ENCODE measurements at places on chromosomes 6 and 20. TPM values are rescaled to one million over a fixed set of nuclear protein-coding genes. Genes with fewer than 3 reads are reported as not detected.

TNFRSF21 gene
- polyA plus RNA-seq, result 13.4 TPM

- no peak for DNase-seq
These were observed 1124.0 kb downstream of the GRIK2 start for GRCh38 chr6:102517506-102517905.

MRAP2 gene
- 29.4 TPM for polyA plus RNA-seq

GRCh38 chr6:124870611-124871459, 91.4 kb upstream of the RNF217 start:
- DNase-seq, result peak; percentile 36

DNA sequence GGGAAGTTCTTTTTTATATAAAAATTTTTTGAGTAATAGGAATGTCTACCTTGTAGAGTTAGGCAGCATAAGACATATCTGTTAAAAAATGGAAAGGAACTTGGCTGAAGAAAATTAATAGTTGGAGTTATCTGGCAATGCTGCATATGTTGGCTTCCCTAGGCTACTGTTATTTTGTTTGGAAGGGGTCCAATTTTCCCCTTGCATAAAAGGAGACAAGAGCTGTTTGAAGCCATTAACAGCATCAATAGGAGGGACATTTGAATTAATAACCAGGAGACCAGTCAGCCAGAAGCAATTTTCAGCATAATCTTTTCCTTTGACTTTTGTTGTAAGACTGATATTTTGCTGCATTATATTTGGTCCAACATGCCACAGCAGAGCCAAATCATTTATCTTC, 80.9 kb upstream of the TAB2 start:
- peak; percentile 34 for DNase-seq

- DNase-seq, result no peak
These were observed 42.0 kb upstream of the OLIG3 start for GRCh38 chr6:137536104-137536773.

NMBR gene
- polyA plus RNA-seq, result not detected

DEFB132 gene
- polyA plus RNA-seq, result not detected

TPBG gene
- polyA plus RNA-seq, result 26.5 TPM

- DNase-seq, result no peak
These were observed 125.2 kb upstream of the TRAF3IP2 start for GRCh38 chr6:111730864-111731263.

DNA sequence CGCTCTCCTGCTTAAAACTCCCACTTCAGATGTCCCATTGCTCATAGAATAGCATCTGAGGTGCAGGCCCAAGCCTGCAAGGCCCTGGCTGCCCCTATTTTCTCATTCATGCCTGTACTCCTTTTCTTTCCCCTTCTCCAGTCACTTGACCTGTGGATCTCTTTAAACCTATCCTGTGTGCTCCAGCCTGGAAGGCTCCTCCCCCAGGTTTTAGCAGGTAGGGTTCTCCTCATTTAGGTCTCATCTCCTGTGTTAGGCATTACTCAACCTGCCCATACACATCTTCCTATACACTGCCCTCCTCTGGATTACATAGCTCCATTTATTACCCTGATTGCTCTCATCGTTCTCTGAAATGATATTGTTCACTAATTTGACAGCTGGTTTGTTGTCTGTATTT, 185.3 kb downstream of the BACH2 start:
- no peak for DNase-seq

DNA sequence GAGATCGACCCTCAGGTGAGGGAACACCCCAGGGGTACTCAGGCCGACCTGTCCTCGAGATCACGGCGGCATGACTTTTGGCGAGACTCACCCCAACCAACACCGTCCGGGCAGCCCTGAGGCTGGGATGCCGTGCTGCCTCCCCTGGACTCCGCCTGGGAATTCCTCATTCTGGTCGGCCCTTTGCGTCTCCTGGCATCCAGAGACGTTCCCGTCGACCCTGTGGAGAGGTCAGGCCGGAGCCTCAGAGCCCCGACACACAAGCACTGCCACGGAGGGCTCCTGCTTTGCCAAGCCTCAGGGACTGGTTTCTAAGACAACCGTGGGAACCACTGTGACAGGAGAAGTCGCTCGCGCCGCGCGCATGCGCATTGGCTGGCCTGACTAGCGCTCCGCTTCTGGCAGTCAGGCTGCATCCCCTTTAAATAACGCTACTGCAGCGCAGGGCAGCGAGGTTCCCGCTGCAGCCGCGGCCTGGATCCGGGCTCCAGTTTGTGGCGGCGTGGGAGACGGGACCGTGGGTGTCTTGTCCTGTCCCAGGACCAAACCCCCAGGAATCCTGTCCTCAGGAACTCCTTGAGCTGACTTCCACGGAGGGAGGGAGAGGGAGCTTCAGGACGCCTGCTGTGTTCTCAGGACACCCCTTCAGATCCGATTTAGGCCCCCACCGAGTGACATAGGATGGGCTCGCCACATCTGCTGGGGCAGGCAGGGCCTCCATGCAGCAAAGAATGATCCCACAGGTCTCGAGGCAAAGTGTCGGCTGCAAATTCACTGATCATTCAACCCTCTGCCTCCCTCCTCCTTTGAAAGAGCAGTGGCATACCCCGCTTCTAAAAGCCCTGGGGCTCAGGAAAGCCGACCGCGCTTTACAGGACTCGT, 163.2 kb upstream of the ZNF337 start:
- no peak for DNase-seq

DNA sequence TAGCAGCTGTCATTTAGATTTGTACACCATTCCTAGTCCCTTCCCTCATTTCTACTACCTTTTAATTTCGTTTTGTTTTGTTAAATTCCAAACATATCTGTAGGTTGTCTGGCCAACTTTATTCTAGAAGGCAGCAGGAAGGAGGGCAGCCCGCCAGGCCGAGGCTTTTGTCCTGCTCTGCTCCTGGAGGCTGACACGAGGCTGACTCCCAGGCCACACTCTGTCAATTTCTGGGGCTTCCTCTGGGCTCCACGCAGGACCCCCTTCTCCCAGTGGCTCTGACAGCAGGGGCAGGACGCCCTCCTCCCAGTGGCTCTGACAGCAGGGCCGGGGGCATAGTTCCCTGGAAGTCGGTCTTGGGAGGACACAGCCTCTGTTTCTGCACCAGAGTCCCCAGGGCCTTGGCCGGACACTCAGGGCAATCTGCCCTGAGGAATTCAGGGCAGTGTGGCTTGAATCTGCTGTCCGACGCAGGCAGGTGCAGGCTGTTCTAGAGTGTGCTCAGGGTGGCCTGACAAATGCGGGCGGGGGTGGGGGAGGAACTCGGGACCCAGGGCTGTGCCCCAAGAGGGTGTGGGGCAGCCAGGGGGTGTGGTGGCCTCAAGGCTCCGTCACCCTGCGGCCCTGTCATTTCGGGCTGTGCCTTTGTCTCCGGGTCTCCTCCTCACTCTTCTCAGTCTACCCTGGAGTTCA, 11.8 kb downstream of the SMOC2 start:
- DNase-seq, result peak; percentile 26

DNA sequence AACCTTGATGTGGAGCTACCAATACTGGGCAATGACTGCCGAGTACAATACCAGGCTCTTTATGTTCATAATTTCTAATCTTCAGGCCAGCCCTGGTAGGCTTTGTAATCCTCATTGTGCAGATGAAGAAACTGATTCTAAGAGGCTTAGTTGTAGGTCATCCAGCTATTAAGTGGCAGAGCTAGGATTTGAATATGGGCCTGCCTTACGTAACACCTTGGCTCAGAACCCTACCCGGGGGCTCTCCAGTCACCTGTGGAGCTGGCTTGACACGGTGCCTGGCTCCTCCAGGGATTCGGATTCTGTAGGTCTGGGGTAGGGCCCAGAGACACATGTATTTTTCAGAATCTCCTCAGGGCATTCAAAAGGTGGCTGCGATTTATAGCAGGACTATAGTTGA, 515.5 kb downstream of the QKI start:
- DNase-seq, result no peak

ARMH2 gene
- polyA plus RNA-seq, result not detected

- DNase-seq, result no peak
These were observed 41.2 kb downstream of the SLC35D3 start for GRCh38 chr6:136963259-136963658.

KCNS1 gene
- not detected for polyA plus RNA-seq

DNA sequence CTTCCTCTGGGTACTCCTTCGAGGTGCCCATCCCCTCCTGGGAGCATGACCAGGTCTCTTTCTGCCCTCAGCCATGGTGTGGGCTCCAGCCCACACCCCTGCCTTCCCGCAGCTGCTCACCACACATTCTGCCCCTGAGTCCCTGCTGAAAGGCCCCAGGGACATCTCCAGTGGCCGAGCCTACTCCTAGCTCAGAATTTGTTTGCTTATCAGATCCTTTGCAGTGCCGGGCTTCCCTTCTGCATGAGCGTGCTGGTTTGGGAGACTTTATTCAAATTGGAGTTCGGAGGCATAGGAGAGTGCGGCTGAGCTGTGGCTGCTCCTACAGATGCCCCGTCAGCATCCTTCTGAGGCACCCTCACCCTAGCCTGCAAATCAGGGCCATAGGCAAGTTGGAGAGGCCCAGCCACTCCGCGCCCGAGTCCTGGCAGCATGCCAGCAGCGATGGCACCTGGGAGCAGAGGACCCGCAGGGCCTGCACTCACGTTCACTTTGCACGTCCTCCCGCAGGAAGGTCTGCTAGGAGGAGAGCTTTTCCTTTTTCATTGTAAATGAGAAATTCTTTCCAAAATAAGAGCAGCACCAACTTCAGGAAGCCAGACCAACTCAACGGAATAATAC, 327.3 kb downstream of the QKI start:
- DNase-seq, result no peak

- DNase-seq, result no peak
These were observed 52.5 kb upstream of the HECA start for GRCh38 chr6:139082370-139082769.

PHACTR1 gene
- polyA plus RNA-seq, result not detected

DNA sequence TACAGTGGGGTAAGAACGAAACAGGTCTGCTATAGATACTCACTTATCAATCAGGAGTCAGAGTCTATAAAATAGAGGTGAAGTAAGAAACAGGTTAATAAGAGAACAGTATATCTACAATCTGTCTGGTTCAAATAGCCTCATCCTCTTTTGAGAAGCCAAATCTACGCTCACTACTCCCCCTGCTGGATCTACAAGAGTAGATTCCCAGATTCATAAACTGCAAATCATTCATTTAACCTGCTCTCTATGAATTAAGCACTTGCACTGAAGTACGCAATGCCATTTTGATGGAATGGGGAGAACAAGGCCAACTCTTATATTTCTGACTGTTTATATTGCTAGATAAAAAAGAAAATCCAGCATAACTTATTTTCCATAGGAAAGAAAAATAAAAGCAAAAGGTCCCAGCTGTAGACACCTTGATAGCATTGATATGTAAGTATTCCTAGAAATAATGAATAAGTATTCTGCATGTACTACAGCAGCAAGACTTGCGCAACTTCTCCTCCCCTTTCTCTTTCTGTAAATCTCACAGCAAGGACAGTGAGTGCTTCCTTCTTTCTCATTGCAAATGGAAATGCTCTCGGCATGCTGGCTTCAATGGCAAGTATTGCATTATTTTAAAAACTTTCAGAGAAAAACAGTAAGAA, 92.3 kb downstream of the RFX6 start:
- peak; percentile 31 for DNase-seq

DNA sequence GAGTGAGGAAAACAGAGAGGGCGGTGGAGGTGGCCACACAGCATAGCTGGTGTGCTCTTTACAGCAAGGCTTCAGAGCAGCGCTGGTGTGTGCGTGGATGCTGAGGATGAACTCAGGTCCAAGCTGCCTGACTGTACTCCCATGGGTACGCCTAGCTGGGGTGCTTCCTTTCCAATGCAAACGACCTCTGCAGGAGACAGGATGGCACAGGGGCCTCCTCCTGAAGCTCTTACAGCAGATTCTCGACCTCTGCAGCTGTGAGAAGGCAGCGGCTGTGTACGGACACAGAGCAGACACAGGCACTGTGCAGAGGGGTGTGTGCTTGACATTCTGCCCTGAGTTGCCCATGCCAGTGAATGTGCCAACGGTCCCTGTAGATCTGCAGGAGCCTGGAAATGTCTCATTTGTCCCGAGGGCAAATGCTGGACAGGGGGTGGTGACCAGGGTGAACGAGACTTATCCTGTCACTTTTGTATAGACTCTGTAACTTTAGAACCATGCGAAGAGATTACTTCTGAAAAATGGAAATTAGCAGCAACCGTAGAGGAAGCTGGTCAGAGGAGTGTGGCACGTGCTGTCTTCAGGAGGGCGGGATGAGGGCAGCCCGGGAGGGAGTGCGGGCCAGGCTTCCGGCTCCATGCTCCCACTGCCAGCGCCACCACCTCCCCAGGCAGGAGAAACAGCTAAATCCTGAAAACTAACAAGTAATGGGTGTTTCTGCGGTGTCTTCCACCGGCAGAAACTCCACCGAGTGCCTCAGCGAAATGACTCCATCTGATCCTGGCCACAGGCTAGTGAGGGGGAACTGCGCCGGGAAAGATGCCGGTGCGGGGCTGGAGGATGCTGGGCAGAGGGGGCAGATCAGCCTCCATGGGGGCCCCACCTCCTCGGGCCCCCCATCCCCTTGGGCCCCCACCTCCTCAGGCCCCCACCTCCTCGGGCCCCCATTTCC, 120.9 kb upstream of the RPS6KA2 start:
- DNase-seq, result no peak

- no peak for DNase-seq
These were observed 2.8 kb downstream of the PGK2 start for GRCh38 chr6:49784272-49784671.

DNA sequence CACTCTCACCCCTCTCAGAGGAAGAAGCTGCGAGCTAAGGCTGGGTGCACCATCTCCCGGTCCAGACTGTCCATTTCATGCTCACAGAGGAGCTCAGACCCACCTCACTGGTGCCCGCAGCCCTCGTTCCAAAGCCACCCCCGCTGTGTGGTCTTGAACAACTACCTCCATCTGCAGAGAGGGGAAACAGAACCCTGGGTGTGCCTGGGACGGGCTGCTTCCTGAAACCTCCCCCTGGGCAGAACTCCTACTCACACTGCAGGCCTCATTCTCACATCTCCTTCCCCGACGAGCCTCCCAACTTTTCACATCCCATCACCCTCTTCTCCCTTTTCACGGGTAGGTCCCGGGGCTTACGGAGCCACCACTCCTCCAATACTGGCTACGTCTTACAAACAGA, 18.1 kb downstream of the PMEPA1 start:
- no peak for DNase-seq

- DNase-seq, result no peak
These were observed 25.0 kb upstream of the FAM217A start for GRCh38 chr6:4103929-4104328.

- no peak for DNase-seq
These were observed 3.0 kb upstream of the CTNNBL1 start for GRCh38 chr20:37690626-37691369.

DNA sequence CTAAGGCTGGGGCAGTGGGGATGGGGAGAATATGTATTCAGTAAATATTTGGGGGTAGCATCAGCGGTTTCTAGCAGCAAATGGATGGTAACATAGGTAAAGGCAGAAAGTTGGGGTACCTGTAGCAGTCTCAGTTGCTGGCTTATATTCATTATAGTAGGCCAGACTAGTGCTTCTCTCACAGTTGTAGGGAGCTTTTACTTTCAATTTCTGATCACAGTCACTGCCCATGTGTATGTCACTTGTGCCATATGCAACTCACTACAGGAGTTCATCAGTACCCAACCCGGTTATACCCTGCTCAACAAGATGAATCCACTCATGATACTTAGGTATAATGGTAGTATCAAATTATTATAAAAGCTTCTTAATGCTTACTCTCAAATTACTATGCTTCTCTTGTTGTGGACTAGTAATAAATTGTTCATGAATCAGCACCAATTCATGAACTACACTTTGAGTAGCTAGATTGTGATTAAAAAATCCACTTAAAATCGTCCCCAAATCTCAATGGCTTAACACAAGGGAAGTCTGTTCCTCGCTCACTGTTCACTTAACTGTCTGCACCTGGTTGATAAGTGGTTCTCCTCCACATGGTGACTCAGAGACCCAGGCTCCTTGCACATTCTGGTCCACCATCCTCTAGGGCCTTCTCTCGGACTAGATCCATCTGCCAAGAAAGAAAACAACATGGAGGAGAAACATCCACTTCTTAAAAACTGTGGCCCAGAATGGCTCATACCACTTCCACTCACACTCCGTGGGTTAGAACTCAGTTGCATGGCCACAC, 31.3 kb upstream of the MYLIP start:
- DNase-seq, result no peak
